ENCODE measurements at places on chromosomes 2 and 18.

DNA sequence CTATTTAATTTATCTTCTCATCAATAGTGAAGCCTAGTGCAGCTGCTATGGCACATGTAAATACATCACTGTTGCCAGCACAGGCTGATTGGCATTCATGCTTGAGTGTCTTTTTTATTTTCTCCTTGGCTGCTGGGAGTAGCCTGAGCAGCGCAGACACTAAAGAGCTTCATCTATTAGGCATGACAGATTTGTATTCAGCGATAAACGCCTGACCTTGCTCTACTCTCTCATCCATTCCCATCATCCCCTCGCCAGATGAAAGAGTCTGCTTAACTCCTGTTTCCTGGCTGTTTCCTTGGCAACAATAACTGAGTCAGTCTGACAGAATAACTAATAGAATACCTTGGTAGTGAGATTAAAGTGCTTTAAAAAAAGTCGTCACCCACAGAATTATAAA lies 753.6 kb downstream of the DCC start:
- no peak for DNase-seq

GRCh38 chr2:176508984-176509740 lies 239.9 kb downstream of the MTX2 start:
- no peak for DNase-seq

GRCh38 chr18:61400716-61401115 lies 67.5 kb downstream of the CDH20 start:
- no peak for DNase-seq

DNA sequence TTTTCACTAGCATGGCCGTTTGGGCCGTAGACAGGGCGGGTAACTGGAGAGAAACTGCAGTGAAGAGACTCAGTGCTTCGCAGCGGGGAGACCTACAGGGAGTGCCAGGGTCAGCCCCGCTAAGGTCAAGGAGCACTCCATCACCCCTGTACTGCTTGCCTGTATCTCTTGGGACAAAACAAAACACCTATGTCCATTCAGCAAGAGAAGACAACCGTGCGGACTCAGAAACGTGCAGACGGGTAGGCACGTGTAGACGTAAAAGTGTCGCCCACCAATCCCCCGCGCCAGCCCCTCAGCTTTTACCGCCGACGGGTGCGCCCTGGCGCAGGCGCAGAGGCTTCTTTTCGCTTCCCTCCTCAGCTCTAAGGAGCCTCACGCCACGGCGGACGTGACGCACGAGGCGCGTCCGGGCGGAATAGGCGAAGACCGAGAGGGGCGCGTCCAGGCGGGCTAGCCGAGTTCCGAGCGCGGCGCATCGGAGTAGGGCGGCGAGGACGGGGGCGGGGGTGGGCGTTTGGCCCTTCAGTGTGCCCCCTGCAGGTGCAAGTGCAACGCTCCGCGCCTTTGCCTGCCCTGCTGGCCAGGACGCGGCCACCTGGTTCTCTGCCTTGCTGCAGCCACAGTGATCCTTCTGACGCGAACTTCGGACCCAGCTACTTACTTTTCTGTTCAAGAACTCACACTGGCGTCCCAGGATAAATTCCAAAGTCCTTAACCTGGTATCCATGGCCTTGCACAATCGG lies 3.3 kb upstream of the SOS1 start:
- peak; percentile 90 for DNase-seq

DNA sequence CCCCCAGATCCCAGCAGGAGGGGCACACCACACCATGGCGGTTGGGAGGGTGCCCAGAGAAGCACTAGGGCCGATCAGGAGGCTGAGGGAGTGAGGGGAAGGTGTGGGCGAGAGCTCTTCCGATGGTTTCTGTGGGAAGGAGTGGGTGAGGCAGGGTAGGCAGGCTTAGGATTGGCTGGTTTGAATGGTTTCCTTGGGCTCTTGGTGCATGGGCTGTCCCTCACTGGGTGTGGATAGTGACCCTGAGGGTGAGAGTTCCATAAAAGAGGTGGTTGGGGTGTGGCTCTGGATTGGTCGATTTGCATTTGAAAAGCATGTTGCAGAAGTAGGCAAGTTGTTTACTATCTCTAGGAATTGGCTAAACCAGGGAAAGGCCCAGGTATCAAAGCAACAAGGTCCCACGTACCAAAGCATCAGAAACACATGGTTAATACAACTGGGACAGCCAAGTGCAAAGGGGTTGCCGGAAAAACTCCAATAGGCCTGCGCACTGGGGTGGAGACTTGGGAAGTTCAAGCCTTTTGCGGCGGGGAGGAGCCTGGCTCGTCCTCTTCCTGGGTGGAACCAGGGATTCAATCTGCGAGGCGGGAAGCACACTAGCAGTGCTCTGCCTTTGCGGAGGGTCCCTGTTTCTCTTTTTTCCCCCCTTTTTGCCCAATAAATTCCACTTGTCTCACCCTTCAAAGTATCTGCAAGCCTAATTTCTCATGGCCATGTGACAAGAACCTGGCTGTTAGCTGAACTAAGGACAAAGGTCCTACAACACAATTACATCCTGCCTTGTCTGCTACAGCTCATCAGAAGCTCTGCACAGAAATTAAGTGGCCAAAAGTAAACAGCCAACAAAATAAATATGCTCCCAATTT lies 43.2 kb downstream of the IL1R2 start:
- no peak for DNase-seq

Data from stimulated activated CD8-positive, alpha-beta memory T cell treated with anti-CD3 and anti-CD28 coated beads, Interleukin-7, amount 100 ng/mL, for 1 hour (primary cell).